SJSA1 (cell line): ENCODE measurements at places on chromosomes 7 and 10. TPM values are rescaled to one million over a fixed set of nuclear protein-coding genes. Genes with fewer than 3 reads are reported as not detected.

- DNase-seq, result no peak
Measured at GRCh38 chr7:140914083-140914482, 10.6 kb downstream of the BRAF start.

DNA sequence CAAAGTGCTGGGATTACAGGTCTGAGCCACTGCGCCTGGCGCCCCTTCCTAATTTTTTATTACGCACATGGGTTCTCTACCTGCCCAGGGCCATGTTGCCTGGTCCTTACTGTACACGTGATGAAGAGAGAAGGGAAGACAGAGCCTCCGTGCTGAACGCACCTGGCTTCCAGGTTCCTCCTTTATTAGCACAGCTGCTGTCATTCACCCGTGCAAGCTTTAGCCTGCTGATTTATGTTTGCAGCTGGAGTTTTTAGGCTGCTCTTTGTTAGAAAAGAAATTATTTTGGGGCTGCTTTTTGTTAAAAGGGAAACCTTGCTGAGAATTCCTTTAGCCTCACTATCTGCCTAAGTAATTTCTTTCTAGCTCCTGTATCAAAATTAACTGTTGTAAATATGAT is 417.0 kb downstream of the CALN1 start:
- peak; percentile 5 for DNase-seq

- peak; percentile 75 for DNase-seq
Measured at GRCh38 chr10:80136134-80136571, 3.6 kb downstream of the PLAC9 start.

DNA sequence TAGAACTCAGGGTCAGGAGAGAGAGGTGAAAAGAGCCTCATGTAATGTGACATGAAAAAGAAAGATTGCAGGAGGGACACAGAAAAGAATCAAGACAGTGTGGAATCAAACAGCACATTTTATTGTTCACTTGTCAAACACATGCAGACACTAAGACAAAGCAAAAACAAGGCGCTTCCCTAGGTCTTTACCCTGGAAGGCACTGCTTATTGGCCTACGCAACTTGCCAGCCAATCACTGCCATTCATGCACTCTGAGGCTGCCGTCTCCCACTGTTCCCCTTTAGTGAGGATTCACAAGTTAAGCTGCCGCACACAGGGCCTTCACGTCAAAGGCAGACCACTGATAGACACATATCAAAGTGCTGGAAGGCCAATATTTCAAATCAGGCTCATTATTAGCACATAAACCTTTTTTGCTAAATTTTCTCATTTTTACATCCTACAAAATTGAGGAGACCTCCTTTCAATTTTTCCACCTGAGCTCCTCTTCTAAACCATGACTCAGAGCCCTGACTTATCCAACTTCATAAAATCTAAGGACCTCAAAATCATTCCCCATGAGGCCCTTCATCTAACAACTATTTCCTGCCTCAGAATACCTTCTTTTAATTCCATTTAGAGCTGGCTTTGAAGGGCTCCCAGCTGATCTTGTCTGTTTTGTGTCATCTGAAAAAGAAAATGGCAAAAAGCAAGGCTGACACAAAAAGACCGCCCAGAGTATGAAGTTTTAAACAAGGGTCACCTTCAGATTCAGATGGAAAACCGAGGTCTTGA is 149.4 kb downstream of the CHCHD3 start:
- DNase-seq, result no peak

- DNase-seq, result no peak
Measured at GRCh38 chr7:67487316-67487715, 490.7 kb downstream of the TYW1 start.

DNA sequence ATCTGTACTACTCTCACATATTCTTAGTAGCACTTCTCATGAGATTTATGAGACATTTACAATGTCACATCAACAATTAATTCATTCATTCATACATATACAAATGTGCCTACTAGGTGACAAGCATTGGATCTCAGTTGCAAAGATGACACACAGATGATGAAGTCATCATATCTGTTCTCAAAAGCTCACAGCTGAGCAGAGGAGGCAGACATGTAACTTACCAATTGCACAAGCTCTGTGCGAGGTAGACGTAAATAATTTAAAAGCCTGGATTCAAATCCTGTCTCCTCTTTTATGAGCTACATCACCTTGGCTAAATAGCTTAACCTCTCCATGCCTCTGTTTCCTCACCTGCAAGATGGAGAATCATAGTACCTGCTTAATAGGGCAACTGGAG is 109.4 kb upstream of the FAM133B start:
- no peak for DNase-seq

DNA sequence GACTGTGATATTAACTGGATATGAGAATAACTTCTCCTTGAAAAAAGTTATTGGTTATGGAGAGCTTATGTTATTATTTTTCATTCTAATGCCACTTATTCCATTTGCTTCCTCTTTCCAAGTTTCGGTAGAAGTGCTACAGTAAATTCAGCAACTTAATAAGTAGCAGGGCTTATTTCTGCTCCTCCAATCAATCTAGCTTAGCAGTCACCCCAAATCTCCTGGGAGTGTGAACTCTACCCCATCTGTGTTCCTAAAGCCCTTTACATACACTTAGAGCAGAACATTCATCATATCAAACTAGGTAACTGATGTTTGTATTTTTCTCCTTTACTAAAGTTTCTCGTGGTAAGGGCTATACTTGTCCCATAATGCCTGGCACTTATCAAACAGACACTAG is 8.7 kb downstream of the ARL3 start:
- DNase-seq, result no peak

DNA sequence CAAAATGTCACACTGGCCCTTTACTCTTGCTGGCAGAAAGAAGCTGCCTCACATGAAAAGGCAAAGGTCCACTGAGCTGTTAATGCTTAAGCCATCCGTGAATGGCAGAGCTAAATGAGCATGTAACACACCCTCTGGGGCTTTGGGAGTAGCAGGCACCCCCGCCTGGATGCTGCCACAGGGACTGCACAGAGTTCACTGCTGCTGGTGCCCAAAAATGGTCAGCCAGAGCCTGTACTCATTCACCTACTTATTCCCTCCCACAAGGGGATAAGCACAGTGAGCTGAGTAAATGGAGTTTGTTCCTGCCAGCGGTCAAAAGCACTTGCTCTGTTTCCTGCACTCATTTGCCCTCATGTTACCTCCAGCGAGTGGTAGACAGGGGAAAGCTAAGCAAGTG is 374.0 kb upstream of the STEAP1 start:
- no peak for DNase-seq

Gene RALA
- 12.7 and 17.8 TPM in 2 replicates for total RNA-seq

Gene MTERF1
- 9.9 and 14.7 TPM in 2 replicates for total RNA-seq

Gene ODAD2
- 0.68 and 2.0 TPM in 2 replicates for total RNA-seq

Gene PMS2
- total RNA-seq, result 13.1 and 14.8 TPM in 2 replicates
